HuH-7.5 (cell line): ENCODE measurements at places on chromosomes 13 and 19.

DNA sequence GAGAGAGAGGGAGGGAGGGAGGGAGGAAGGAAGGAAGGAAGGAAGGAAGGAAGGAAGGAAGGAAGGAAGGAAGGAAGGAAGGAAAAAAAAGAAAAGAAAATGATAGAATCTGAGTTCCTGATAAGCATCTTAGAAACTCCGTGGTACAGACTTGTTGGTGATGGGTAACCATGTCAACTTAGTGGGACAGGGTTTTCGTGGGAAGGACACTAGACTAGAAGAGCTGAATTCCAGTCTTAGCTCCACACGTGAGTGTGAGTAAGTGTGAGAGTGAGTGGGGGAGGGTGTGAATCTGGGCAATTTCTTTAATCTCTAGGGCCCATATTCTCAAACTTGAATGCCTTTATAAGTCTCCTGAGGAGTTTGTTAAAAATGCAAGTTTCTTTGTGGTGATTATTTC lies 35.0 kb downstream of the PABPC3 start:
- no peak for DNase-seq

- no peak for DNase-seq
These were observed 13.9 kb upstream of the DACH1 start for GRCh38 chr13:71880753-71881541.

DNA sequence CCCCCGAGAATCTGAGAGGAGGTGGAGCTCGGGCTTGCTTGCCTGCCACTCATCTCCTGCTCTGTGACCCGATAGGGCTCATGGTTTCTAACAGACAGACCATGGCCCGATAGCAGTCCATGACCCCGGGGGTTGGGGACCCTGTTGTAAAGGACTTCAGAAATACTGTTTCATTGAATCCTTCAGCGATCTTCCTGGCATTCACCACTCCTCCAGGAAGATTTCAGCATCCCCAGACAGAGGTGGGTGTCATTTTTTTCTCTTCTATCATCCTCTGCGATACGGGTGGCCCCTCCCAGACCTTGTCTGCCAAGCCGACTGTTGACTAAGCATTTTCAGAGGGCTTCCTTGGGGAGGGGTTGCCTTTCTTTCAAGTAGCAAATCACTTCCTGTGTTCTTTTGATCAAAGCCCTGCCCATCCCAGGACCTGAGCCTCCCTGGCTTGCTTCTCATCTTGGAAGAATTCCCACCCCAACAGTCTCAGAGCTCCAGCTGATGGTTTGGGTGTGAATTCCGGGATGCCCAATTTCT lies 1.7 kb downstream of the MYO1F start:
- DNase-seq: no peak

DNA sequence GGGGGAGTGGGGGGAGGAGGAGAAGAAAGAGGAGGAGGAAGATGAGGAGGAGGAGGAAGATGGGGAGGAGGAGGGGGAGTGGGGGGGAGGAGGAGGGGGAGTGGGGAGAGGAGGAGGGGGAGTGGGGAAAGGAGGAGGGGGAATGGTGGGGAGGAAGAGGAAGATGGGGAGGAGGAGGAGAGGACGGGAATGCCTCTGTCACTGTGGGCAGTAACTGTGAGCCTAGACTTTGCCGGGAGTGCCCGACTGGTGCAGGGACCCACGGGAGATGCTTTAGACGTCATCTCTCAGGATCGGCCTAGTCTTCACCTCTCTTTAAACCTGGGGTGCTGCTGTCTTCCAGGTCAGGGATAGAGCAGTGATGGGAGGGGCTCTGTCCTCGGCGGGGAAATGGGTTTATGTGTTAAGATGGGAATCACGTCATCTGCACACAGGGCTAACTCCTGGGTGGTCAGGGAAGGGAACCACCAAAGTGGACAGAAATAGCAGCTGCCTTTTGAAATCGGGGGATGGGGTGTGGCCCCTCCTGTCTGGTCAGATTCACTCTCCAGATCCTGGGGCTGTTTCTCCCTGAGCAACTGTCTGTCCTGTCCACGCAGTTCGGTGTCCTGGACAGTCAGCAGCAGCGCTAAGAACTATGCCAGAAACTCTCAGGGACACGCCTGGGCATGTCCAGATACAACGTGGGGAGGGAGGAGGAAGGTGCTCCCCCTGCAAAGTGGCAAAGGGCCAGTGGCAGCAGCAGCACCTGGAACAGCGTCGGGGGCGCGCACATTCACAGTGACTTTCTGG lies 26.9 kb downstream of the GAS6 start:
- no peak for DNase-seq

DNA sequence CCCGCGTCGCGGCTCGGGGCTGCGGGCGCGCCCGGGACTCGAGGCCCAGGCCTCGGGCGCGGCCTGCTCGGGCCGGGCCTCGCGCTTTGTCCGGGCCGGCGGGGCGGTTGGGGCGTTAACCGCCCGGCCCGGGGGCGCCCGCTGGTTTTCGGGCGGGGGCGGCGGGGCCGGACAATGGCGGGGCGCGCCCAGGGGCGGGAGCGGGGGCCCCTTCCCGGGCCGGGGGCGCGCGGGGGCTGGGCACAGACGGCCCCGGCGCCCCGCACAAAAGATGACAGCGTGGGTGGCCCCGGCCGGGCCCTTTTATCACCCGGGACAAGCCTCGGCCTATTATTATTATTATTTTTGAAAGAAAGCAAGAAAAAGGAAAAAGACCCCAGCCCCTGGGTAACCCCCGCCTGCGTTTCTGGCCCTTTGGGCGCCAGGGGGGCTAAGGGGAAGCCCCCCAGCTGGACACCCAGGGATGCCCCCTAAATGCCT lies 419 bp downstream of the KDM4B start:
- DNase-seq: no peak

- no peak for DNase-seq
These were observed 12.1 kb downstream of the METTL21C start for GRCh38 chr13:102682727-102683126.

- DNase-seq: no peak
These were observed 3.4 kb upstream of the FFAR3 start for GRCh38 chr19:35354898-35355297.

- peak; percentile 98 for DNase-seq
These were observed 15.2 kb downstream of the UPF1 start for GRCh38 chr19:18846862-18847548.
